Spinal cord (tissue), 10 donors: ENCODE measurements at places on chromosomes 12 and 14. TPM values are rescaled to one million over a fixed set of nuclear protein-coding genes. Genes with fewer than 3 reads are reported as not detected.
A peak's percentile ranks its signal among the peaks of the same experiment; 100 is the strongest.

DNA sequence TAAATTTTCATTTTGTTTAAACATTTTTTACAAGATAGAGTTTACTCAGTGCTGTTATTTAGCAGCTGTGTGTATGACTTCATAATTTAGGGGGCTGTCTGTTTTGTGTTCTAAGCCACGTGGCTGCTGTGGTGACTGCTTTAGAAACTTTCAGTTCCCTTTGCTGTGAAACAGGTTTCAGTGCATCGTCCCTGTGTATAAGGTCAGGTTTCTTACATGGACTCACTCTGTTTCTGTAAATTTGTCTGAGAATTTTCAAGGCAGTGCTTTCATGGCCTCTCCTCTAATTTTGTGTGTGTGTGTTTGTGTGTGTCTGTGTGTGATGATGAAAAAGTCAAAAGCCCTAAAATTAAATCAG lies 32.4 kb downstream of the BICD1 start:
- DNase-seq = no peak

GRCh38 chr12:133221241-133221640 lies 14.4 kb downstream of the ANHX start:
- no peak for DNase-seq

DNA sequence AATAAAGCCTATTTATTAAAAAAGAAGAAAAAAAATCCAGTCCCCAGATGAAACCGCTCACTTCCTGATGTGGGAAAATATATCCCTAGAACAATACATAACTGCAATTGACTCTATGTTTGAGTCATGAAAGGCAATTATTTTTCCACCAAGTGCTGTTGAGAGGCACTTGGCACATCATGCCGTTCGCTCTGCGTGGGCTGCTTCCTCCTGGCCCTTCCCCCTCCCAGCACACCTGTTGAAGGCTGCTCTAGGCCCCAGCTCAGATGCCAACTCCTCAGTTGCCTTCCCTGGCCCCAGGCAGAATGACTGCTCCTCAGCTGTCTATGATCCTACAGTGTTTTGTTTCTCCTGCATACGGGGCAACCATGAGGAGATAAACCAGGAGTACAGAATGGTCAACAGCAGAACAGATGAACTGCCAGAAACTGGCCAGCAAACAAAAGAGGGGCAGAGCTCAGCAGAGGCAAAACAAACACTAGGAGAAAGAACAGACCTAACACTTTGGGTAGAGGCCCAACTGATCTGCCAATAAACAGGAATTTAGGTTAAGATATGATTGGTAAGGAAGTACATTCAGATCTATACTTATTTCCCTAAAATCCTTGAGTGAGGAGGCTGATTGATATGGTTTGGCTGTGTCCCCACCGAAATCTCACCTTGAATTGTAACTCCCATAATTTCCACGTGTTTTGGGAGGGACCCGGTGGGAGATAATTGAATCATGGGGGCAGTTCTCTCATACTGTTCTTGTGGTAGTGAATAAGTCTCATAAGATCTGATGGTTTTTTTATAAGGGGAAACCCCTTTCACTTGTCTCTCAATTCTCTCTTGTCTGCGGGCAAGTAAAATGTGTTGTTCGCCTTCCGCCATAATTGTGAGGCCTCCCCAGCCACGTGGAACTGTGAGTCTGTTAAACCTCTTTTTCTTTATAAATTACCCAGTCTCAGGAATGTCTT lies 58.6 kb downstream of the SLC38A1 start:
- no peak for DNase-seq

DNA sequence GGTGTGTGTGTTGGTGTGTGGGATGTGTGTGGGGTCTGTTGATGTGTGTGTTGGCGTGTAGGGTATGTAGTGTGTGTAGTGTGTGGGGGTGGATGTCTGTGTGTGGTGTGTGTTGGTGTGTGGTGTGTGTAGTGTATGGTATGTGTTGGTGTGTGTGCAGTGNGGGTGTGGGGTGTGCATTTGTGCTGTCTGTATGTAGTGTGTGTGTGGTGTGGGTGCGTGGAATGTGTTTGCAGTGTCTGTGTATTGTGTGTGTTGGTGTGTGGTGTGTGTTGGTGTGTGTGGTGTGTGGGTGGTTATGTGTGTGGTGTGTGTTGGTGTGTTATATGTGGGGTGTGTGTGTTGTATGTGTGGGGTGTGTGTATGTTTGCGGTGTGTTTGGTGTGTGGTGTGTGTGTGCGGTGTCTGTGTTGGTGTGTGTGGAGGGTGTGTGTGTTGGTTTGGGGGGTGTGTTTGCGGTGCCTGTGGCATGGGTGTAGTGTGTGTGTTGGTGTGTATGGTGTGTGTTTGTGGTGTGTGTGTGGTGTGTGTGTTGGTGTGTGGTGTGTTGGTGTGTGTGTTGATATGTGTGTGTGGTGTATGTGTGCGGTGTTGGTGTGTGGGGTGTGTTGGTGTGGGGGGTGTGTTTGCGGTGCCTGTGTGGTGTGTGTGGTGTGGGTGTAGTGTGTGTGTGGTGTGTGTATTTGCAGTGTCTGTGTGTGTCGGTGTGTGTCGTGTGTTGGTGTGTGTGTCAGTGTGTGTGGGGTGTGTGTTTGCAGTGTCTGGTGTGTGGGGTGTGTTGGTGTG lies 14.7 kb downstream of the MLXIP start:
- no peak for DNase-seq

- DNase-seq = peak; percentile 90
Measured at GRCh38 chr14:67532998-67533753, at the start of gene PLEKHH1. TSS of gene PLEKHH1 (plus strand) at chr14:67533290. CDS start at chr14:67541868, 8,578 bp downstream.

GRCh38 chr14:94673781-94674231 lies 61.6 kb downstream of the SERPINA3 start:
- no peak for DNase-seq

GRCh38 chr12:46958599-46959290 lies 120.7 kb upstream of the PCED1B start:
- no peak for DNase-seq

DNA sequence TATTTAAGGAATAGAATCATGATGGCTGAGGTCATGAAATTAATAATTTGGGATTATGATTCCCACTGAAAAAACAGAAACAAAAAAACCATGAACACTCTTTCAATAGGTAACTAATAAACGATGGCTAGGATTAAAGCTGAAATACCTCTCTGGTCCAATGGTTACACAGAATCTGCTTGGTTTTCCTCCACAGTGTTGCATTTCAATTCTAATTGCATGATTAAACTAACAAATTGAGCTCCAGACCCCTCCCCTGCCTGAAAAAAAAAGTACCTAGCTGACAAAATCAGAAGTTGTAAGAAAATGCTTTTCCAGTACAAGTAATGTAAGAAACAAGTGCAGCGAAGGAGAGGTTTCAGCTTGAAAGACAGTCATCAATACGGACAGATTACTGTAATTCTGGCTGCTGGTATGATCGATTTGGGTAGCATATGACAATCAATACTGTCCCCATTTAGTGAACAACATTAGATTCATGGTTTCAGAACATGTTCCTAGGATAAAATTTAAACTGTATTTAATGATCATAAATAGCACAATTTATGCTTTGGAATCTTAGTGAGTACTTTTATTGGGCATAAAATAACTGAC lies 32.0 kb downstream of the INSM2 start:
- no peak for DNase-seq

GRCh38 chr14:31428011-31428410 lies 7.7 kb upstream of the HEATR5A start:
- DNase-seq = no peak

GRCh38 chr12:98767248-98767647 lies 122.2 kb downstream of the APAF1 start:
- no peak for DNase-seq

DNA sequence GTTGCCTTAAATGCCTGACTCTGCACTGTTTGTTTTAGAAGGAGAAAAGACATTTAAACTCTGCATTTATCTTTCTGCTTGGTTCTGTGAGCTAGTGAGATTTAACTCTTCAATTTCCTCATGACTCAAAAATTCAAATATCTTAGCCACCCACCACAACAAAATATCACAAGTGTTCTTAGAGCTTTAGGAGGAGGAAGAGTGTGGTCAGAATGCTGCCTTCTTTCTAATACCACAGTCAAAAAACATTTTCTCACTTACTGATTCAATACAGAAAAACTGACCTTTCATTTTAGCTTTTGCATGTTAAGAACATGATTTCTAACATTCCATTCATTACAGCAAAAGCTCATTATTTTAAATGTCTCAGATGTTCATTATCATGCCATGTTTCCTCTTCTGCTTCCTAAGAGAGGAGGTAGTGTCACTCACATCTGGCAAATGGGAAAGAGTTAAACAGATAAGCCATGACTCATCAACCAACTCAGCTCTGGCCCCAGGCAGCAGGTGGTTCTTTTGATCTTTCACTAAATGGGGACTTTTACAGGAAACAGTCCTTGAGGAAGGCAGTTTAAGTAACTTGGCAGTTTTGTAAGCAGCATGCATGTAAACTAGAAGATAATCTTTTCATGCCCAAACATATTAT lies 56.4 kb upstream of the RNU6-8 start:
- no peak for DNase-seq

ERO1A gene
- total RNA-seq = 44.3 TPM

GPR65 gene
- 0.94 TPM for total RNA-seq

HPD gene
- 0.72 TPM for total RNA-seq

NOS1 gene
- total RNA-seq = 1.2 TPM

SLCO1B1 gene
- 0.06 TPM for total RNA-seq

IPO8 gene
- total RNA-seq = 32.4 TPM

TCL1B gene
- not detected for total RNA-seq

RNFT2 gene
- total RNA-seq = 47.2 TPM

LRRIQ1 gene
- 8.8 TPM for total RNA-seq

OVCH1 gene
- 1.6 TPM for total RNA-seq
